ENCODE measurements at places on chromosomes 5 and 9.

DNA sequence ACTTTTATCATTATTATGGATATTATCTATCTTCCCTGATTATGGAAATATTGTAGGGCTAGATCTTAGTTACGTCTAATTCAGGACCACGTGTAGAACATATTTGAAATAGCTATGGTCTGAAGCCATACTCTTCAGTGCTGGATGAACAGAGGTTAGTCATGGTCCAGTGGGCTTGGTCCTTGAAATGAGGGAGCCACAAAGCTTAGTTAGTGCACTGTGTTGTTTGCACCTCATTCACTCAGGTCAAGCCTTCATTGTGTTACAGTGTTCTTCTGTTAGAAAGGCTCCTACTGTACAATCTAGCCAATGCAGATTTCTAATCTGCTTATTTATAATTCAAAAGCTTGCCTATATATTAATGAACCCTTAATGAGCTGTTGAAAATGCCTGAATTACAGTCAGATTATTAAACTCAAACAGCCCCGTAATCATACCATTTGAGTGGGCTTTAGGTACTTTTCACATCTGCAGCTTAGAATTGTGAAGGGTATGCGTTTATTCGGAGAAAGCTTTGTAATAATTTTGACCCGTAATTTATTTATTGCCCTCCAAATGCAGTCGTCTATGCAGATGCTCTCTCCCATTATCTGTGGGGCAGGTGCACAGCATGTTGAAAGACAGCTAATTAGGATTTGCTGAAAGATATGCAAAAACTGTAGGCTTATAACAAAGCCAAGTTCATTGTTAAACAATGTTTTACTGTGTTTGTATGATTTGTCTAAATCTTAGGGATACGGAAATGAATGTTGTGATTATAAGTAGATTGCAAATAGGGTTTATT is 164.9 kb downstream of the PBX3 start:
- DNase-seq = peak; percentile 81

DNA sequence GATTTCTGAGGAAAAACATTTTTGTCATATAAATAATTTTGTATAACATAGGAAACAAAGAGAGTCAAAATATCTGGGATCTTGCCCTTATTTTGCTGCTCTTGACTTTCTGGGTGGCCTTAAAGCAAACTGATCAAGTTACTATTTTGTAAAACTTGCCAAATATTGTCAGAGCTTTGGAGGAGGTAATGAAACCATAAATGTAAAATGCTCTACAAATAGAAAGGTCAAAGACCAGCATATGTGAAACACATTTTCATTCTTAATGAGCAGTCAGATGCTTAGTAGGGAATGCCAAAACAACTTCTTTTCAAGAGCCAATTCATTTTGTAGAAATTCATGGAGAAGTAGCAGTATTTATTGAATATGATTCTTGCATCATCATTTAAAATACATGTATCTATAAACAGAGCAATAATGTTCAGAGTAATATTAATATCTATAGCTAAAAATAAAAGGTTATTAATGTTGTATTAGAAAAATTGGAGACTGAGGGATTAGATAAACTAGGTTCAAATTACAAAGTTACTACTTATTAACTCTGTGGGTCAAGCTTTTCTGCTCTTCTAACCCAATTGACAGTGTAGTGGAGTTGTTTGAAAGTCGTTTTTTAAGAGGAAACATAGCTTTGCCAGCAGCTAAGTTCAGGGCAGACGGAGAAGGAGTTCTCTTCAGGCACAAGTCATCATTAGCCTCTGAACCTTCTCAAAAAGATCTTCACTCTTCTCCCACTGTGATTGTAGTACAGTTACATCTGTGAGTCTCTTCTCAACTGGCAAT is 2053.1 kb downstream of the EFNA5 start:
- DNase-seq = no peak

GRCh38 chr5:157283434-157283833 is 17.5 kb downstream of the CYFIP2 start:
- no peak for DNase-seq

GRCh38 chr9:2723376-2724065 is 6.2 kb downstream of the KCNV2 start:
- no peak for DNase-seq

- no peak for DNase-seq
Observed at GRCh38 chr9:76744336-76744735, 19.9 kb upstream of the PCA3 start.

DNA sequence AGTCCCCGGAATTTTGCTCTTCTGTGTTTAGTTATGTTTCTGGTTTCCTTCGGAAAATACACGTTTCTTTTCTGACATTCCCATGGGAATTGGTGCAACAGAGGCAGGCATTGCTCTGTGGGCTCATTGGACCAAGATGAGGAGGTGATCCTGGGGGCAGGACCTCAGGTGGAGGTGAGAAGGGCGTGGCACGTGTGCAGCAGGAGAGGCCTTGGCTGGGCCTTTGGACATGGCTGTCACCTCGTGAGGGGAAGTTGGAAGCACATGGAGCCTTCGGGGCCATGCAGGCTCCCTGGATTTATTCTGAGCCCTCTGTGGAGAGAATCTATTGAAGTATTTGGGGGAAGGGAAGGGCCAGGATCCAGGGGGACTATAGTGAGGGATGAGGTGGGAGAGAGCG is 44.5 kb downstream of the WNK2 start:
- DNase-seq = no peak

- no peak for DNase-seq
Observed at GRCh38 chr5:176754376-176754973, 55.9 kb upstream of the UNC5A start.

DNA sequence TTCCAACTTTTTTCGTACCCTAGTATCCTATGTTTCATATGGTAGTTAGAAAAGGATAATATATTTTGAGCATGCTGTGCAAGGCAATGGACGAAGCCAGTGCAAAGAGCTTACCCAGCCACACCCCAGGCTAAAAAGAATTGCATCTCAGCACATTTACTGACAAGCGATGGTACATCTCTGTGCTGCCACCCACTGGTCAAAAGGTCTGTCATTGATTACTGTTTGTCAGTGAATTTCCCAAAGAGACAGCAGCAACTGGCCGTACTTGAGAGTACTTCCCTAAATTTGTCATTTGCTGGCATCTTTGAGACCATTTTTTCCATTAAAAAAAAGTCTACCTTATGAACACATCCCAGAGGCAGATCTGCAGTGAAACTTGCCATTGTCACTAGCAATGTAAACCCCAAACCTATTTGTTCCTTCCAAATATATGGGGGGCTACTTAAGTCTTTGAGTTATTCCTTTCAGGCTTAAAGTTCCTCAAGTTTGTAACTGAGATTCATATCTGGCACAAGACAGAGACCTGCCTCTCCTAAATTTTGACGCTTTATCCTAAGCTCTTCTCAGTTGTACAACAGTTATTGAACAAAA is 184.3 kb downstream of the CTNND2 start:
- DNase-seq = peak; percentile 88

DNA sequence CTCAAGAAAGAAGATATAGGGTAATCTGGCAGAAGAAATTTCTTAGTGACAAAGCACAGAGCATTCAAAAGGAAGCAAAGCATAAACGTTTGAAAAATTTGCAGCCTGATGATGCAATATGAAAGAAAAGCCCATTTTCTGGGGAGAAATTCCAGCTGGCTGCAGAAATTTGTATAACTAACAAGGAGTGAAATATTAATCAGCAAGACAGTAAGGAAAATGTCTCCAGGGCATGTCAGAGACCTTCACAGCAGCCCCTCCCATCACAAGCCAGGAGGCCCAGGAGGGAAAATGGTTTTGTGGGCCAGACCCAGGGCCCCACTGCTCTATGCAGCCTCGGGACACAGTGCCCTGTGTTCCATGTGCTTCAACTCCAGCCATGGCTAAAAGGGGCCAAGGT is 359.4 kb downstream of the HINT1 start:
- DNase-seq = no peak

DNA sequence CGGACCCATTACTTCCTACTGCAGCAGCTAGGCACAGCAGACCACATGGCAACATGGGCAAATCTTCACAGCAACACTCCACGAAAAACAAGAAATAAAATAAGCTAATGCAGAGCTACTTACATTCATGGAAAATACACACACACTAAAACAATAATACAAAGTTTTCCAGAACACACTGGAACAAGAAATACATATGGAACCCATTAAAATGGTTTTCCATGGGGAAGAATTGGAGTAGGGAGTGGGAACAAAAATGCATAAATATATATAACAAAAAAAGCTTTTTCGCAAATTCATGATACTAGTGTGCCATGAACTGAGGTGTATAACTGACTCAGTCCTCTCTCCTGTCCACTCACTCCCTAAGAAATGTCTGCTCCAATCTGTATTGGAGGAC is 8.3 kb downstream of the ADAMTS12 start:
- DNase-seq = peak; percentile 10

- peak; percentile 22 for DNase-seq
Observed at GRCh38 chr9:83041771-83042170, 21.2 kb downstream of the RASEF start.

DNA sequence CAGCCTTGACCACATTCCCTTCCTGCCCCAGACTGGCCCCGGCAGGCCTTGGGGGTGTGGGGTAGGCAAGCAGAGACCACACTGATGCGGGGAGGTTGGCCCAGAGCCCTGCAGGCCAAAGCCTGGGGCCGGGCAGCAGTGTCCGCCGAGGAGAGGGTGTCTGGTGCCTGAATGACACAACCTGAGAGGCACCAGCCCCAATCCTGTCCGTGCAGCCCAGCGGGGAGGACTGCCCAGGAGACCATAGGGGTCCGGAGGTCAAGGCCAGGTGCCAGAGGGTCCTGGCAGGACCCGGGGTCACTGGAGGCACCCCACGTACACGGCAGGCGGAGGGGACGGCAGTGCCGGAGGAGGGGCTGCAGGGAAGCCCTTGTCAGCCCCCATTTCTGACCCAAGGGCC is 5.6 kb upstream of the PTGDS start:
- DNase-seq = no peak

- DNase-seq = no peak
Observed at GRCh38 chr5:63011158-63011557, 432.5 kb downstream of the LRRC70 start.

- no peak for DNase-seq
Observed at GRCh38 chr9:124889006-124889405, 27.1 kb downstream of the ARPC5L start.

GRCh38 chr9:72524820-72525540 is 3.6 kb downstream of the TMC1 start:
- DNase-seq = peak; percentile 73

- no peak for DNase-seq
Observed at GRCh38 chr5:131536850-131537448, 98.1 kb downstream of the RAPGEF6 start.

DNA sequence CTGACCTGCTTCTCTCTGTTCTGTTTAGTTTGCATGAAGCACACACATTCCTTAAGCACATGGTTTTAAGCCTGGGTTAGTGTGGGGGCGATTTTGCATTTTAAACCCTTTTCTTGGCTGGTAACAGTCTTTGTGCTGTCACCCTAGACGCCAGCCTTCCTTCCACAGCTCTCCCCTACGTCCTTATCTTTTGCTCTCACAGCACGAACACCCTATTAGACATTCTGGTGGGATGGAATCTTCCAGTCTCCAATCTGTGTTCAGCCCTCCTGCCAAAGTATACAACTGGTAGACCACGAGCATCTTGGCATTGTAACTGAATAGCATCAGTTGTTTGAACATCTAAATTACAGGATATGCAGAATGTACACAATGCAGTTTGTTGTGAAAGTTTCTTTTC is 316.9 kb upstream of the IRX2 start:
- DNase-seq = no peak

DNA sequence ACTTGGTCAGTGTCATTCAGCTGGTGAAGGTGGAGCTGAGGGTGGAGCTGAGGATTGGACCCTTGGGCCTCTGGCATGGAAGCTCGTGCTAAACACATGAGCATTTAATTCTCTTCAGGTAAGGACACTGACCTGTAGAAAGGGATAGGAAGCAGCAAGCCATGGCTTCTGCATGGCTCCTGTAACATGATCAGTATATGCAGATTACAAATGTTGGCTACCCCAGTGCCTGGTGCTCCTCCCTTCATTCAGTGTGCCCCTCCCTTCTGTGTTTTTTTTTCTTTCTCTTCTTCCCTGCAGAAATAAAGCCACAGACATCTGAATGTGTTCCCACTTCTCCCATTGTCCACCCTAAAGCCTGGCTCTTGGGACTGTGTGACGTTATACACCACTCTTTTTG is 52.9 kb downstream of the ARHGAP26 start:
- no peak for DNase-seq

- no peak for DNase-seq
Observed at GRCh38 chr5:9861666-9862256, 231.6 kb upstream of the TAS2R1 start.

GRCh38 chr5:78765756-78766411 is 117.3 kb upstream of the LHFPL2 start:
- no peak for DNase-seq

DNA sequence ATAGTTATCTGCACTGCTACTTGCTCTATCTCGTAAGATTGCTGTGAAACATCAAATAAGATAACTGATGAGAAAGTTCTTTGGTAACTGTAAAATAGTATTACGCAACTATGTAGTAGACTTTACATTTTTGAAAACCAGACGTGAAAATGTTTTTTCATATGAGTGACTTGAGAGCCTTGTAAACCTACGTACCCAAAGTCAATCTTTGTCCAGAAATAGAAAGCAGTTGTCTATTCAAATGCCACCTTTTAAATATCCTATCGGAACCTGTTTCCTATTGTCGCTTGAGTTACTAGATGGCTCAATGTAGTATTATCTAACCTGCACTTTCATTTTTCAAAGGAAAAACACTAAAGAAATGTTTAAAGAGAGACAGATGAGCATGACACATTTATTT is 1.6 kb downstream of the FNIP1 start:
- DNase-seq = no peak

DNA sequence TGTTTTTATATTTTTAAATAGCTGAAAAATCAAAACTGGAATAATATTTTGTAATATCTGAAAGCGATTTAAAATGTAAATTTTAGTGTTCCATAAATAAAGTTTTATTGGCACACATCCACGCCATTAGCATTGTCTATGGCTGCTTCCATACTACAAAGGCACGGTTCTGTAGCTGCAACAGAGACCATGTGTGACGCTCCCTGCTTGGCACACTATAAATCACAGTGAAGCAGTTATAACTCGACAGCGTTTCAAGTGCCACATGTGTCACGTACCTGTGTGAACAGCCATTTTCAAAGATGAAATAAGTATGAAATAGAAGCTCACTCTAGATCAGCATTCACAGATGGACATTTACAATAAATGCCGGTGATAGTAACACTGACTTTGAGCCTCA is 810.1 kb upstream of the WWC1 start:
- no peak for DNase-seq
